ENCODE measurements at places on chromosomes 6 and 20.

GRCh38 chr20:63259734-63260460 is 5.6 kb upstream of the NKAIN4 start:
- DNase-seq, result no peak

- no peak for DNase-seq
Measured at GRCh38 chr6:90940812-90941481, 354.1 kb upstream of the MAP3K7 start.

DNA sequence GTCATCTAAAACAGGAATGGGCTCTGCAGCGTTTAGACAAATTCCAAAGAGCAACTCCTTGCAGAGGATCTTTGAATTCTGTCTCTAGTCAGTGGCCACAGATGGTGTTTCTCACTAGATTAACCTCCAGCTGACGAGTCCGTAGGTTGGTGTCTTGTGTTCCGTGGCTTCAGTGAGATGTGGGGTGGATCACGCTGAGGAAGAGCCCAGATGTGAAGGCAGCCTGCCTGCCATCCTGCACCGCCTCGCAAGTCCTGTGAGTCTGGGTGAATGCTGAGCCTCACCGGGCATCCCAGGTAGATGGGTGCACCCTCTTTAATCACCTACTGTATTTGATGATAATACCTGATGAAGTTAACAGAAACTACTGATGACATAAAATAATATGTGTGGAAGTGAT is 70.4 kb downstream of the THBS2 start:
- DNase-seq, result no peak

DNA sequence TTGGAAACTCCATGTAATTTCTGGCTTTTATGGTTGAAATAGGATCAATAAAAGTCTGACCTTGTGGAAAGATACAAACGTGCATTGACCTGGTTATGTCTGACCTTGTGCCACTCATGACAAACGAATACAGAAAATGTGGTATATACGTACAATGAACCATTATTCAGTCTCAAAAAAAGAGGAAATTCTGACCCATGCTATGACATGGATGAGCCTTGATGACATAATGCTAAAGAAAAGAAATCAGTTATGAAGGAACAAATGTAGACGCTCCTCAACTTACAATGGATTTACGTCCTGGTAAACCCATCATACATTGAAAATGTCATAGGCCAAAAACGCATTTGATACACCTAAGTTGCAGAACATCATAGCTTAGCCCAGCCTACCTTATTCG is 309.7 kb upstream of the SULF2 start:
- no peak for DNase-seq

- no peak for DNase-seq
Measured at GRCh38 chr6:63272397-63272796, 47.4 kb downstream of the LGSN start.

DNA sequence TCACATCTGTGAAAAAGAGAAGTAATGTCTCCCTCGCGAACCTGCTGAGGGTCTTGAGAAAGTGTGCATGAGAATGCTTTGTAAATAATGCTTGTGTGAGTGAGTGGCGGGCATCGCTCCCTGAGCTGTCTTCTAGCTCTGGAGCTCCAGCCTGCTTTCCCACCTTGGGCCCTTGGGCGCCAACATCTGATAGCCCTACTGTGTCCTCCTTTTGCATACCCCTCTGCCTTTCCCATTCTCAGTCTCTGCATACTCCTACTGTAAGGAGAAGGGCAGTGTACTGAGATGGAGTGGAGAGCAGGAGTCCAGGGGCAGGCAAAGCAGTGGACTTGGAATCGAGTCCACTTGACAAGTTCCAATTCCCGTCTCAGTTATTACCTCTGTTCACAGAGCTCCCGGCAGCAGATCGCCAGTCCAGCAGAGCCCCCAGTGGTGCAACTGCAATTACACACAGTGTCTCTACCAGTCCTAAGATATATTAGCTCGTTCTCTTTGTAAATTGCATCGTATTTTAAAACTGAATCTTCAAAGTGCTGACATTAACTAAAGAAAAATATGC is 847 bp upstream of the NCR2 start:
- no peak for DNase-seq

DNA sequence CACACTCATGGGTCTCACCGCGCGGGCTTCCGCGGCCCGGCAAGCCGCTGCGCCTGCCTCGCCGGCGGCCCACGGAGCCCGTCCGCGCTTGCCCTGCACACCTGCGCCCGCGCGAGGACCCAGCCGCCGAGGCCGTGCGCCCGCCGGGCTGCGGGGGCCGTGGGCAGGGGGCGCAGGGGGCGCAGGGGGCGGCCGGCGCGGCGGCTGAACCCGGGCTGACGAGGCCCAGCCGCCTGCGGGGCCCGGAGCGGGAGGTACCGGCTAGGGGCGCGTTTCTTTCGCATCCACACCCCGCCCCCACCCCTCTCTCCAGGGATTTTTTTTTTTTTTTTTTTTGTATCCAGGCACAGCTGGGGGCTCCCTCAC is 43.8 kb upstream of the OSTM1 start:
- no peak for DNase-seq

GRCh38 chr6:16688984-16689636 is 72.2 kb downstream of the ATXN1 start:
- DNase-seq, result no peak

DNA sequence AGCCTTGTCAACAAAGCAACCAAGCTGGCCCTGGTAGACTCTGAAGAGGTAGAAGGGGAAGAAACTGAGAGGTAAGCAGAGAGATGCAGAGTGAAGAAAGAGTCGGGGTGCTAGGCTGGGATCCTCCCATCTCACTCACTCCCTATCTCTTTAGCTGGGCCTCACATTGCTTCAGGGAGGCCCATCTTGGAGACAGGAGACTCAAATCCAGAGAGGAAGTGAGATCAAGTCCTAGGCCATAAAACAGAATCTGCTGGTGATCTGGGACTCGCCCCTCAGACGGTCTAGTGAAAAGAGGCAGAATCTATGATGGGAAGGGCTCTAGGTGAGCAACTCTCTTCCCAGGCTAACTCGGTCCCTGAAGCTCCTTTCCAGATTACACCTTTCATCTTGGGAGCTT is 659 bp upstream of the GUCA1B start:
- DNase-seq, result no peak

GRCh38 chr20:62133864-62134263 is 9.3 kb downstream of the PSMA7 start:
- DNase-seq, result no peak

DNA sequence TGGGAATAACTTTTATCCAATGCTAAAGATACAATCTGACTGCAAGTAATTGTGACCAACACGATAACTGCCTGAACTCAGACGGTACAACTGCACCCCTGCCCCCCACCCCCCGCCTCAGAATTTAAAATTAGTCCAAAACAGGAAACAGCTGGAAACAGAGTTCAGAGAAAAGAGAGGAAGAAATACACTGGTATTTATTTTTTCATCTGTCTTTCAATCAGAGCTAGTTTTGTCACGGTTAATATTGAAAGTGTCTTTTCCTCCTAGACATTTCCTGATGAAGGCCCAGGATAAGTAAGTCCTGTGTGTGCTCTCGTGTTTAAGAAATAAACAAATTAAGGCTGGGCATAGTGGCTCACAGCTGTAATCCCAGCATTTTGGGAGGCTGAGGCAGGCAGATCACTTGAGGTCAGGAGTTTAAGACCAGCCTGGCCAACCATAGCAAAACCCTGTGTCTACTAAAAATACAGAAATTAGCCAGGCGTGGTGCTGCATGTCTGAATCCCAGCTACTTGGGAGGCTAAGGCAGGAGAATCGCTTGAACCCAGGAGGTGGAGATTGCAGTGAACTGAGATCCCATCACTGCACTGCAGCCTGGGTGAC is 21.5 kb downstream of the ACSS1 start:
- no peak for DNase-seq

GRCh38 chr6:147879031-147879580 is 370.6 kb downstream of the SAMD5 start:
- DNase-seq, result no peak

GRCh38 chr6:124993327-124993726 is 31.1 kb downstream of the RNF217 start:
- DNase-seq, result no peak

DNA sequence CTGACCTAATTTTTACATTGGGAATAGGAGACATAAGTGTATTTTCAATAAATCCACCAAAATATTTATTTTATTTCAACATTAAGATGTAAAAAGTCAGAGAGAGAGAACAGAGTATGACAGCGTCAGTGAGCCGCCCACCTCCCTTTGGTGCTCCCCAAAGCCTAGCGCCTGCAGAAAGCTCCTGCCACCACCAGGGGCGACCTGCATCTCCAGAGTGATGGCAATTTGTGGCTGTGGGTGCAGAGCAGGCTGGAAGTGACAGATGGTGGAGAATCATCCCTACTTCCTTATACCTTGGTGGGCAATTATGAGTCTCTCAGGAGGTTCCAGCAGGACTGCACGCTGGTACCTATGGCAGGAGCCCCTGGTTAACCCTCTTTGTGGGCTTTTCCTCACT is 87.3 kb downstream of the PTPRT start:
- DNase-seq, result no peak

GRCh38 chr20:47675190-47676142 is 109.8 kb downstream of the SULF2 start:
- DNase-seq, result no peak

GRCh38 chr6:170290296-170291128 is at the start of gene DLL1:
DLL1 (minus strand) TSS chr6:170291078; CDS start chr6:170290139, 939 bp downstream.
- DNase-seq, result no peak

DNA sequence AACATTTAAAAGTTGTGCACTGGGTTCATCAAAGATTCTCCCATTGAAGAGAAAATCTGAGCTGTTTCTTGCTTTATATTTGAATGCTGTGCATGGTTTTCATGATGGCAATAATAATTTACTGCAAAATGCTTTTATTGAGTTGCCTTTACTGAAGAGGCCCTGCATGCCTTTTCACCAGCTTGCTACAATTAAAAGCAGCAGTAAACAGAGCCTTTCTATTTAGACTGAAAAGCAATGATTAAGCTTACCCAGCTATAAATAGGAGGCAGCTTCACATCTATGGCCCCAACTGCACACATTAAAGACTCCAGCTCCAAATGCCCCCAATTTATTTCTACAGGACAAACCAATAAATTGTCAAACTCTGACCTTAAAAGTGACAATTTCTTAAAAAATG is 70.3 kb downstream of the ANKEF1 start:
- DNase-seq, result no peak

- DNase-seq, result no peak
Measured at GRCh38 chr20:63129991-63130657, 85.8 kb downstream of the YTHDF1 start.

DNA sequence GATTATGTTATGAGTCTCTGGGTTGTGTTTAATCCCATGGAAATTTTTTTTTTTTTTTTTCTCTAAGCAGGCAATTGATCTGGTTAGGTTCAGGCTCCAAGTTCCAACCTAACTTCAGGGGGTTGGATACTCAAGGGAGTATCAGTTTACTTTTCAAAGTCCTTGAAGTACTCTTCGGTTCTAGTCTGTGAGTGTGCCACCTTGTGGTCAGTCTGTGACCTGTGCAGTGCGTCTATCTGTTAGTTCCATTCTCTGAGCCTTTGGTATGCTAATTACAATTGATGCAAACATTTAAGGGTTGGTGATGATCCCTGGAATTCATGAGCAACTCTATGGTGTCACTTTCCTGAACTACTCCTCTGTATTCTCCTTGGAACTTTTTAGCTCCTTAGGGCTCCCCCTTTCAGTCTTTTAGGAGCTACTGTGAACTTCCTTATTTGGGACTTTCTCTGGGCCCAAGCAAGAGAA is 342.0 kb downstream of the SOX4 start:
- no peak for DNase-seq

DNA sequence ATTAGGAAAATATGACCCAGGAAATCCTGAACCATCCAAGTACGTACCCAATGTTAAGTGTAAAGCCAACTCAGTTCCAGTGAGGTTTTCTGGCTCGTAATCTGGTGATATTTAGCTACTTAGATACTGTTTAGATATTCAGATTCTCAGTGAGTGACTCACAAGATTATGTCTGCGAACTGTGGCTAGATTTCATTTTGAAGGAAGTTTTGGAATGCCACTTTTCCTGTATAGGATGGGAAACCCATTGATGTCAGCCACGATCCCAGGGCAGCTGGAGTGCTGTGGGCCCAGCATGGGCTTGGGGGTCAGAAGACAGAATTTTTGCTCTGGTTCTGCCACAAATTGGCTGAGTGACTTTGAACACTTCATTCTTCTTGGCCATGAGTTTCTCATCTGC is 76.3 kb downstream of the TMEM170B start:
- DNase-seq, result no peak

DNA sequence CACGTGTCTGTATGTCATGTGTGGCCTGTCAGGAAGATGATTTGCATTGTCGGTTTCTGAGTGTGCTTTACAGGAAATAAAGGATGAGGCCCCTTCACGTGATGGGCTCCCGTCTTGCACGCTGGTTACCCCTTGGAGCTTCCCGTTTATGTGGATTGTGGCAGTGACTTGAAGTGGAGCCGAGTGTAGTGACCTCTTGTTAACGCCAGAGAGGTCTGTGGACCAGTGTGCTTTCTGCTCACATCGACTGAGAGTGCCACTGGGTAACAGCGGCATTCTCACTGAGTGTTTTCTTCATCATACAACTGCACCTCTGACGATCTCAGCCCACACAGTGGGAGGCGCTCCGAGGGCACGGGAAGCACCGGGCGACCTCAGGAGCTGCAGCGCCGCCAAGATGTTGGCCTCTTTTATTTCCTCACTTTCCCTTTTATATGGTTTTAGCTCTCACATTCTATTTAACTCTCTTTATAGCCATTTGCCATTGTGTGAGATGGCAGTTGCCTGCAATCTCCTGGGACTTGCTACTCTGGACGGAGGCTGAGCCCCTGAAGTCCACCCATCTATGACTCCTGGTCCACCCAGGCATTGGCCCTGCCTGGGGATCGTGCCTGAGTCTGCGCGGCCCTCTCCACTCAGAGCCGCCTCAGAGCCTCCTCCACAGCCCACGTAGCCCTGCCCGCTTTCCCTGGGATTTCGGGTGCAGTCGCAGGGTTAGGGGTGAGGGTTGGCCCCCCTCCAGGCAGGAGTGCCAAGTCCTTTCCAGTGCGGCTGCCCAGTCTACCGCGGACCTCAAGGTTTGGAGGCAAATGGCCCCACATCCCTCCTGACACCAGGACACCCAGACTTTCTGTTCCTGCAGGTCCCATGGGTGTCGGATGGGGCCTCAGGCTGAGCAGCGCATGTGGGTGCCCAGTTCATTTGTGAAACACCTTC is 238.9 kb downstream of the ERMARD start:
- peak; percentile 16 for DNase-seq

DNA sequence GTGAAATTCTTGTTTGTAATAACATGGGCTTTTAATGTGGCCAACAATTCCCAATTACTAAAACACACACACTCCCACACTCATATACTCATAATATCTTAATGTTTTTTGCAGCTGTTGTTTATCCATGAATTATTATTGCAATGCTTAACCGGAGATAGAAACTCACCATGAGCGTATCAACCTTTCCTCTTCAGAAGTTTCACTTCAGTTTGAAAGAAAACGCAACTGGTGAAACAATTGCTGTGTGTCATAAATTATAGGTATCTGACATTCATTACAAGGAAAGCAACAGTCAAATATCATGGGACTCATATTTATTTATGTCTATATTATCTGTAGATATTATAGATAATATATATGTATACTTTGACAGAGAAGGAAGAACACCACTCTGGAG is 104.1 kb downstream of the HDGFL1 start:
- no peak for DNase-seq

GRCh38 chr20:37987602-37988290 is 45.5 kb downstream of the TTI1 start:
- no peak for DNase-seq

All from stimulated activated CD4-positive, alpha-beta T cell treated with anti-CD3 and anti-CD28 coated beads, Interleukin-1b, Interleukin-23, amount 100 ng/mL, for 1 hour (primary cell).